CMK (cell line): ENCODE measurements at places on chromosomes 1 and 21.

DNA sequence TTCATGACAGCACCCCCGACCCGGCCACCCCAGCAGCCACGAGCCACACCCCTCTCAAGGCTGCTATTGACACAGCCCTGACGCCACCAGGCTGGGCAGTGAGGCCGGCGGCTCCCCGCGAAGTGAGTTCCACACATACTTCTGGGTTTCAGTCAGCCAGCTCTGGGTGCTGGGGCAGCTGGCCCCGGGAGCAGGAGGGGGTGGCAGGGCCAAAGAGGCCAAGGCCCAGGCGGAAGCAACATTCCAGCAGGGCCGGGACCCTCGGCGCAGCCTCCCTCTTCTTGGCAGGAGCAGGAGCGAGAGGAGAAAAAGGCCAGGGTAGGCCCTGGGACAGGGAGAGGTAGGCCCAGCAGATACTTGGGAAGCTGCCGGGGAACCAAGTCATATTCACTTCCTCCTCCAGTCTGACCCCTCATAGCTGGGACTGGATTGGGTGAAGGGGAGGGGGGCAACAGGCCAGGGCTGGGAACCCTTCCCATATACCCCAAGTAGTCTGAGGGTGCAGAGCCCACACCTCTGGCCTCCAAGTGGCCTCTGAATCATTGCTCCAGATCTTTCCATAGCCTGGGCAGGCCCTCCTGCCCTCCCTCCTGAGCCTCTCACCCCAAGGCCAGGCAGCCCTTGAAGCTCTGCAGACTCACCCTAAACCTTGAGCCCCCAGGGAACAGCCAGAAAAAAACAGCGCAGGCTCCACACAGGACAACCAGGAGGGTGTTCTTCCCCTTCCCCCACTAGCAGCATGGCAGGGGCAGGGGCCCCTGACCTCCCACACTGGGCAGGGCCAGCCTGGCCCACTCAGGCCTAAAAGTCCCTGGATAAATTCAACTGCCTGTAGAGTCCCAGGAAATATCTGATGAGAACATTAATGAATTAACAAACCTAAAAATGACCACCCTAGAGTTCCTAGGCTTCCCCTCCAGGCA, 5.7 kb downstream of the HSPG2 start:
- no peak for DNase-seq

DNA sequence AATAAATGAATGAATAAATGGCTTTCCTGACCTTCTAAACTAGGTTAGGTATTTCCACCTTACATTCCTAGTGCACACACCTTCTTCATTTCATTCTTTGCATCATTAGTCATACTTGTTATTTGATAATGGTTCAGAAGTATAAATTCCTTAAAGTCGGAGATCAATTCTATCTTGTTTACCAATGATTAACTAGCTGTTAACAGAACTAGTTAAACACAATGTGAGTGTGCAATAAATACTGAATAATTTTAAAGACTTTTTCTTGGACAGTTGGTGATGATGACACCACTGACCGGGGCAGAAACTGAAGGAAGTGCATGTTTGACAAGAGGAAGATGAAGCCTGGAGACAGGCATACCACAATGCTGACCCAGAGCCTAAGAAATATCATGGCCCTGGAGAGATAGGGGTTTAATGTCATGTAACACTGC, 207.1 kb upstream of the DEPDC1 start:
- peak; percentile 54 for DNase-seq

DNA sequence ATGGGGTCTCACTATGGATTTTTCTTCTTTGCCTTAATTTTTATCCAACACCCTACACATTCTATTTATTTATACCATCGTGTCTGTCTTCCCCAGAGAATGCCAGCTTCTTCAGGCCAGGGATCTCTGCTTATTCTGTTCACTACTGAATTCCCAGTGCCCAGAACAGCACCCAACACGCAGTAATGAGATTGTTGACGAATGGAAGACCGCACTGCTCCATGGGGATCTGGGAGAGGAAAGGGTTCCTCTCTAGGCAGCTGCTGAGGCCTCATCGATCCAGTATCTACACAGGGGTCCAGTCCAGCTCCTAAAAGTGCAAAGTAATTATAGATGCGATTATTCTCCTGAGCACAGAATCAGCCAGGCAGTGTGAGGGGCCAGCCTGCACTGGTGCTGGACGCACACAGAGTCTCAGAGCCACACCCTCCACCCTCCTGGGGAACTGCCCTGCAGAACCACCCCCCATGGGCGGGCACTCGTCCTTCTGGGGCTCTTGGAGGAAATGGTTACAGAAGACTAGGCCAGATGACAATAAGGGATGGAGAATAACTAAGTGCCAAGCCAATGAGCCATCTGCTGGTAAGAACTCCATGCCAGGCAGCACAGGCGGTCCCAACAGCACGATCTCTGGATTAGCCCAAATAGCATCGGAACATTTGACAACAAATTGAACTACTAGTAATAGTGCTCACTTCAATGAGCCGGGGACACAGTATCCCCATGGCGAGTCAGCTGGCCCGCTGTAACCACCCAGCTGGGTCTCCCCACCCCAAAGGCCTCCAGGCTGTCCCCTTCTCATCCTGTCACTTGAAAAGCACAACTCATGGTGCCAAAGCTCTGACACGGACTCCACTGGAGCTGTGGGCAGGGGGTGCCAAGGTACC, 1.7 kb upstream of the PDE9A start:
- no peak for DNase-seq

DNA sequence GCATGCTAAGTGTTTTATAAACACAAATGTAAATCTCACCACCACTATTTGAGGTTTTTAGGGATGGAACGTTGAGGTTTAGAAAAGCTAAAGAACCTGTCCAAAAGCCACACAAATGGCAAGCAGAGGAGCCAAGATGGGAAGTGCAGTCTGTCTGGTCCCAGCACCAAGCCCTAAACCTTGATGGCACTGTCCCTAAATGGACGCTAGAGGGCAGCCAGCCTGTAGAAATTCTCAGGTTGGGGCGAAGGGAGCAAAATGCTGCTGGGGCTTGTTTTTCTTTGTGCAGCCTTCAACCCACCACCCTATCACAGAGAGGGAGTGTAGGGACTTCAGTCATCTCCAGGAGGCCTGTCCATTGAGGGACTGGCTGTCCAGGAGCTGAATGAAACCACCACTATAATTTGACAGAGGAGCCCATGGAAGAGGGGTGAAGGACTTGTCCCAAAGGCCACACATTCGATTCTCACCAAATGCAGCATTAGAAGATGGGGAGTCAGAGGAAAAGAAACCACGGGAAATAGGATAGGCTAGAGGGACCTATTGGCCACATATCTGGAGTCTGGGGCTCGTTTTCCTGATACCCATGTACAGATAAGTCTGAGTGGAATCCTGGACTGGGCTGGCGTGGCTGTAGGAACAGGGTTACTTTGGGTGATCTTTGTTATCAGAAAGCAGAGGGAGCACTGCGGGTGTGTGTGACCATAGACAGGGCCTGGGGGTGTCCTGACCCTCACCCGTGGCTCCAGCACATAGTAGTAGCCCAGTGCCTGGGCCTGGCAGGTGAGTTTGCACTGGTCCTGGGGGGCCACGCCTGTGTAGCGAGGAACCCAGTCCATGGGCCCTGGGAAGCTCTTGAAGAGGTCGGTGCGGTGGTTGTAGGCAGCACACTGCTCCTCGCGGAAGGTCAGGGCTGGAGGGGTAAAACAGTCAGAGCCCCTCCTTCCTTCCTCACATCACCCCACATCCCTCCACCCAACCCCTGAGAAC, 6.1 kb downstream of the ADAMTS4 start:
- DNase-seq, result peak; percentile 55
